Effector memory CD8-positive, alpha-beta T cell (primary cell): ENCODE measurements at places on chromosomes 7 and 10.

- no peak for DNase-seq
Measured at GRCh38 chr10:44307691-44308090, 77.2 kb downstream of the CXCL12 start.

DNA sequence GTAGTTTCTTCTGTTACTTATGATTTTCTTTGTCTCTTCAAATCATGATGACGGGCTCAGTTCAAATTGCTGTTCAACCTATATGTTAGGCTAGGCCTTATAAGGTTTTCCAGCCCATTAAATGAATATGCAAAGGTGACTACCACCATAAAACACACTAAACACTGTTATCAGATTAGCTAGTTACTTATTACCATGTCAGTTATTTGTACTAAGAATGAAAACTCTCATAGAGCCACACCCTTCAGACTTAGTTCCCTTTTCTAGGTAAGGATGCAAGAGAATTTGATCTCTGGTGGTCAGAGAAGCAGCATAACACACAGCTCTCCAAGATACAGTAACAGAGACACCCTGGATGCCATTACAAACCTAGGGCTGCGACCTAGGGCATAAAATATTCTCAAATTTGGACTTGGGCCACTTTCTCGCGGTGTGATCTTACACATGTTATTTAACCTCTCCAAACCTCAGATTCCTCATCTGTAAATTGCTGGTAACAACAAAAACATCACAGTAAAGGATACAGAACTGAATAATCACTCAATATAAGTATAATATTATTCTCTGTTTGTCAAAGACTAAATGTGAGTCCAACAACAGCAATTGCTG is 35.6 kb downstream of the ANKMY2 start:
- DNase-seq, result no peak

DNA sequence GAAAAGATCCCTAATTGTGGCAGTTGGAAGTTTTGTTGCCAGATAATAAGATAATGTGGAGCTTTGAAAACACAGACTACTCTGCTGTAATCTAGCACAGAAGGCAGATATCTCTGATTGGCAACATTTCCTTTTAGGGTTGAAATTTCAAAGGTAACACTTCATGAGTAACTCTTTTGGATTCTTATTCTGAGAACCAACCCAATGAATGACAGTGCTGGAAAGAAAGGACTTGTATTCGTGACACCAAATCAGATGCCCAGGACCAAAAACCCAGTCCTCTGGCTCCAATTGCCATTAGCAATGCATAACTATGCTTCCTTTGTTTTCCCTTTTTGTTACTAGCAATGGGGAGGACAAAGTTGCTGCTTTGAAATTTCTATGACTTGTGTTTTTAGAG is 41.0 kb upstream of the ELMO1 start:
- no peak for DNase-seq

- no peak for DNase-seq
Measured at GRCh38 chr10:49009199-49009979, 69.7 kb upstream of the LRRC18 start.

- no peak for DNase-seq
Measured at GRCh38 chr7:10266976-10267375, 706.7 kb upstream of the PHF14 start.

DNA sequence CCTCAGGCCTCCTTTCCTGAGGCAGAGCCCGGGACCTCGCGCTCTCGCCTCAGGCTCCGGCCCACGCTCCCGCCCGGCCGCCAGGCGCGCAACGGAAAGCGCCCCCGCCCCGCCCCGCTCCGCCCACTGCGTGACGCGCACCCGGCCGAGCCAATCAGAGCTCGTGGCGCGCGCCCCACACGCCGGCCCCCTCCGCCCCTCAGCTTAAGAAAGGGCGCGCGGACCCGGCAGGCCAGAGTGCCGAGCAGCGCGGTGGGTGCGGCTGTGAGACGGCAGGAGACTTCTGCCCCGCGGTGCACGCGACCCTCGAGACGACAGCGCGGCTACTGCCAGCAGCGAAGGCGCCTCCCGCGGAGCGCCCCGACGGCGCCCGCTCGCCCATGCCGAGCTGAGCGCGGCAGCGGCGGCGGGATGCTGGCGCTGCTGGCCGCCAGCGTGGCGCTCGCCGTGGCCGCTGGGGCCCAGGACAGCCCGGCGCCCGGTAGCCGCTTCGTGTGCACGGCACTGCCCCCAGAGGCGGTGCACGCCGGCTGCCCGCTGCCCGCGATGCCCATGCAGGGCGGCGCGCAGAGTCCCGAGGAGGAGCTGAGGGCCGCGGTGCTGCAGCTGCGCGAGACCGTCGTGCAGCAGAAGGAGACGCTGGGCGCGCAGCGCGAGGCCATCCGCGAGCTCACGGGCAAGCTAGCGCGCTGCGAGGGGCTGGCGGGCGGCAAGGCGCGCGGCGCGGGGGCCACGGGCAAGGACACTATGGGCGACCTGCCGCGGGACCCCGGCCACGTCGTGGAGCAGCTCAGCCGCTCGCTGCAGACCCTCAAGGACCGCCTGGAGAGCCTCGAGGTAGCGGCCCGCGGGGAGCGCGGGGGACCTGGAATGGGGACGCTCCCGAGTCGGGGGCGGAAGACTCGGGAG is at the start of gene NPTX2:
Gene NPTX2 (plus strand): TSS at position 235 of the 909 bp plus-strand sequence. CDS start 177 bp downstream, at position 412.
- DNase-seq, result no peak

DNA sequence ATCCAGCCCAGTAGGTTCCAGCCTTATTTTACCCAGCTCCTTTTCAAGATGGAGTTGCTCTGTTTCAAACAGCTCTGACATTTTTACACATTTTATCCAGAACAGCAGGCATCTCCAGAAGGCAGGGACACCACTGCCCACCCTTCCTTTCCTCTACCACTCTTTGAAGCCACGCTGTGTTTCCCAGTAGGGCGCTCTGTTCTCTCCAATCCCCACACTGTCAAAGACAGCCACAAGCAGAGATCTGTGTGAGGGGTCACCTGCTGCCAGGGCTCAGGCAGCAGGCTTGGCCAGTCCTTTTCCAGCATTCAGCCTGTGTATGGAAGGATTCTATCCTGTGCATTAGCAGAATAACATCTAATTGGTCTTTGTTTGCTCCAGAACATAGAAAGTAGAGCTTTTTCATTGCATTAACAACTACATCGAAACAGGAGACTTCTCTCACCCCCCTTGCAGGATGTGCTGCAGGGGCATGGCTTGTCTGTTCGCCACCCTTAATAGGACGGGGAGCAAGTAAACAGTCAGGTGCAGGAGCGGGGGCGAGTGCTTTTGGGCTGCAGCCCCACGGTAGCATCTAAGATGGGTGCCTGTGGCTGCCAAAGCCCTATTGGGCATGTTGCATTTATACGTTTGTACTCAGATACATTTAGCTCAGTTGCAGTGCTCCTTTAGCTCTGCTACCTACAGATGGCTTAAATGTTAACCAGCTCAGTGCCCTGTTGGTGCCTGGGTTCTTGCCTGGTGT is 326.1 kb downstream of the GALNT17 start:
- DNase-seq, result no peak

GRCh38 chr7:100670074-100670473 is 3.5 kb upstream of the GNB2 start:
- DNase-seq, result no peak

- DNase-seq, result no peak
Measured at GRCh38 chr7:20514364-20514763, 101.1 kb upstream of the ABCB5 start.

DNA sequence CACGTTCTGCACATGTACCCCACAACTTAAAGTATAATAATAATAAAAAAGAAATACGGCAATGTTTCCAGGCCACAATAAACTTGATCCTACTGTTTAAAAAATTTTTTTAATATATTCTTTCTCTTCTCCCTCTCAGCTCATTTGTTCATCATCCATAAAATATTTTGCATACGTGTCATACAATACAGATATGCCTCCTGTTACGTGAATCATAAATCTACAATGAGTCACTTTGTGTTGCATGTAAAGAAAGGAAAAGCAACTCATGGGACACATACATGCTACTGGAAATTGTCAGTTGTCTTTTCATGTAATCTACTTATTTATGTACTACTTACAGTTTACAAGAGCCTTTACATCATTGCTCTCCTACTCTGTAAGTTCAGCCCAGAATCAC is 1.1 kb upstream of the TECTB start:
- DNase-seq, result no peak

DNA sequence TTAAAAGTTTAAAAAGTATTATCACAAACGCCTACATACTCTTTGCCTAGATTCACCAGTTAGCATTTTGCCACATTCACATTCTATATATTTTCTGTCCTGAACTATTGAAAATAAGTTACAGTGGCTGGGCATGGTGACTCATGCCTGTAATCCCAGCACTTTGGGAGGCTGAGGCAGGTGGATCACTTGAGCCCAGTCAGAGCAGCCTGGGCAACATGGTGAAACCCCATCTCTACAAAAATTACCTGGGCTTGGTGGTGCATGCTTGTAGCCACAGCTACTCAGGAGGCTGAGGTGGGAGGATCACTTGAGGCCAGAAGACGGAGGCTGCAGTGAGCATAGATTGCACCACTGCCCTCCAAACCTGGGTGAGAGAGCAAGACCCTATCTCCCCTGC is 5.3 kb downstream of the ARPC1A start:
- DNase-seq, result no peak

GRCh38 chr10:122144199-122144598 is 126.9 kb upstream of the BTBD16 start:
- DNase-seq, result no peak

DNA sequence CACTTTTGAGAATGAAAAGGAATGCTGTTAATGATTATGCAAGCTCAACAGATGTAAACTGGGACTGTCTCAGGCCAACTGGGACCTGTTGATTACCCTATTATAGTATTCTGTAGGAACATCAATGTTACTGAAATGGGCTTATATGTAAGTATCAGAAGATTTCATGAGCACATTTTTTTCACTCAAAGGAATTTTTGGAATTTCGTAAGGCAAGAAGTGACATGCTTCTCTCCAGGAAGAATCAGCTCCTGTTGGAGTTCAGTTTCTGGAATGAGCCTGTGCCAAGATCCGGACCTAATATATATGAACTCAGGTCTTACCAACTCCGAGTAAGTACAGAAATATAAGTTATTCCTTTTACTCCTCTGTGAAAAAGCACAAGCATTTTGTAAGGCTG is 19.2 kb downstream of the NIPSNAP2 start:
- DNase-seq, result no peak

GRCh38 chr10:71719464-71720201 is at the start of gene C10orf105:
TSS of gene C10orf105 (minus strand) at chr10:71719778. CDS start at chr10:71716337, 3,441 bp downstream.
- DNase-seq, result no peak

- no peak for DNase-seq
Measured at GRCh38 chr10:24680647-24681524, 42.8 kb downstream of the ARHGAP21 start.

- DNase-seq, result no peak
Measured at GRCh38 chr7:75614401-75614800, 122.3 kb downstream of the SPDYE5 start.

GRCh38 chr7:134699021-134699818 is 52.6 kb downstream of the BPGM start:
- no peak for DNase-seq

- DNase-seq, result no peak
Measured at GRCh38 chr7:154794147-154794780, 208.7 kb downstream of the PAXIP1 start.

DNA sequence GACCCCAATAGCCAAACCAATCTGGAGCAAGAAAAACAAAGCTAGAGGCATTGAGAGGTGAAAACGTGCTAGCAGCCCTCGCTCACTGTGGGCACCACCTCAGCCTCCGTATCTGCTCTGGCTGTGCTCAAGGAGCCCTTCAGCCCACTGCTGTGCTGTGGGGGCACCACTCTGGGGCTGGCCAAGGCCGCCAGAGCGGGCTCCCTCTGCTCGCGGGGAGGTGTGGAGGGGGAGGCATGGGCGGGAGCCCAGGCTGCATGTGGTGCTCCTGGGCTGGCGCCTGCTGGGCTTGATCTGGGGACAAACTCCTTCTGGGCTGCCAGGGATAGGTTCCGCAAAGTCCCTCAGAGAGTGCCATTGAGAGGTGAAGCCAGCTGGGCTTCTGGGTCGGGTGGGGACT is 1002.0 kb downstream of the GATA3 start:
- no peak for DNase-seq

DNA sequence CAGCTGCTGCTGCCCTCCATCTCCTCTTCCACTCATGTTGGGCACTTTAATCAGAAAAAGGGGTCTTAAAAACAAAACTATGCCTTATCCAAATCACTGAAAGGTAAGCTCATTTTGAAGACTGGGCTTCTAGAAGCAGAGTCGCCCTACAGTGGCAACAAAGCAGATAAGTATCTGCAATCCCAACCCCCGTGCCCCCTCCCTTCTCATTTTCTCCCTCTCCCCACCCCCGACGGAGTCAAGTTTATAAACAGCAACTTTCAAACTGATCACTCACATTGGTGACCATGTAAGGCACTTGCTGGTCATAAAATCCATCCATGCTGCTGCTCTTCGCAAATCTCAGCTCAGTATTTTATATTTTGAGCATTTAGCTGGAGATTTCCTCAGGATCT is 738 bp downstream of the ETV1 start:
- DNase-seq, result no peak

- no peak for DNase-seq
Measured at GRCh38 chr7:66697449-66698438, 42.8 kb upstream of the RABGEF1 start.

DNA sequence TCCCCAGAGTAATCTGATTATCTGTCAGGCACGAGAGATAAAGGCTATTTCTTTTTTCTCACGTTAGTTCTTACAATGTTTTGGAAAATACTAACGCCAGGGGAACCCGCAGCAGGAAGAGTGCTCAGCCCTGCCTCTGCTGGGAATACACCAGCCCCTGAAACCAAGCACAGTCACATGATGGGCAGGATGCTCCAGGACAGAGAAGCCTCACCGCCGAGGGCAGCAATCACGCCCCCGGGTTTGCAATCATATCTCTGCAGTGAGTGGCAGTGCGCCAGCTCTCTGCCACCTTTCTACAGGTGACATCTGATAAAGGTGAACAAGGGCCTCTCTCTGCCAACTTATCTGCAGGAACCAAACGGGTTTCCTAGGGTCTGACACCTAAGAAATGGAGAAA is 39.8 kb downstream of the BRI3 start:
- no peak for DNase-seq

- no peak for DNase-seq
Measured at GRCh38 chr10:20893297-20893696, 3.8 kb downstream of the NEBL start.

DNA sequence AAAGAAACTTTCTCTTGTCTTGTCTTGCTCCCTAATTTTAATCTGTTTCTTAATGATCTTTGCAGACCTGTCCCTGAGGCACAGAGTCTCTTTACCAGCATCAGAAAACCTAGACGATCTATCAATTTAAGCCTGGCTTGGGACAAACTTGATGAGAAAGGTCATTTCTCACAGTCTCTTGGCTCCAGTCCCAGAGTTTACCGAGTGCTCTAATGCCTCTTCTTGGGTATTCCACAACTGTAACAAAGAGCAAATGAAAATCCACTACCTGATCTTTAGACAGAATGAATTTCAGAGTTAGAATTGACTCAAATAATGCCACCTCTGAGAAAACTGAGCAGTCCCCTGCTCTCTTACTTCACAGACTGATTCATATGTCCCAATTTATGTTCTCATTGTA is 106.4 kb upstream of the DNAJB12 start:
- DNase-seq, result no peak
